ENCODE measurements at places on chromosomes 7 and 10.

DNA sequence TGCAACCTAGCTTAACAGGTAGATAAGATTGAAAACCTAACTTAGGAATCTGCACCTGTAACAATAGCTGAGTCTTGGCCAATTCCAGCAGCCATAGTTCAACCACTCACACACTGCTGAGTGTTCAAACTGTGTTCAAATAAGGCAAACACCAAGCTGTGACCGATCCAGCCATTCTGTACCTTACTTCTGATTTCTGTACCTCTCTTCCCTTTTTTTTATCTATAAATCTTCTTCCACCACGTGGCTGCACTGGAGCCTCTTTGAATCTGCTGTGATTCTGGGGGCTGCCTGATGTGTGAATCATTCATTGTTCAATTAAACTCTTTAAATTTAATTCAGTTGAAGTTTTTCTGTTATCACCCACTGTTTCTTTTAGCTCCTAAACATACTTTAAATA is 15.7 kb upstream of the FOXL3 start:
- no peak for DNase-seq

- no peak for DNase-seq
Measured at GRCh38 chr10:18400906-18401245, 250.5 kb downstream of the NSUN6 start.

GRCh38 chr7:51103718-51104117 is 212.9 kb downstream of the COBL start:
- no peak for DNase-seq

DNA sequence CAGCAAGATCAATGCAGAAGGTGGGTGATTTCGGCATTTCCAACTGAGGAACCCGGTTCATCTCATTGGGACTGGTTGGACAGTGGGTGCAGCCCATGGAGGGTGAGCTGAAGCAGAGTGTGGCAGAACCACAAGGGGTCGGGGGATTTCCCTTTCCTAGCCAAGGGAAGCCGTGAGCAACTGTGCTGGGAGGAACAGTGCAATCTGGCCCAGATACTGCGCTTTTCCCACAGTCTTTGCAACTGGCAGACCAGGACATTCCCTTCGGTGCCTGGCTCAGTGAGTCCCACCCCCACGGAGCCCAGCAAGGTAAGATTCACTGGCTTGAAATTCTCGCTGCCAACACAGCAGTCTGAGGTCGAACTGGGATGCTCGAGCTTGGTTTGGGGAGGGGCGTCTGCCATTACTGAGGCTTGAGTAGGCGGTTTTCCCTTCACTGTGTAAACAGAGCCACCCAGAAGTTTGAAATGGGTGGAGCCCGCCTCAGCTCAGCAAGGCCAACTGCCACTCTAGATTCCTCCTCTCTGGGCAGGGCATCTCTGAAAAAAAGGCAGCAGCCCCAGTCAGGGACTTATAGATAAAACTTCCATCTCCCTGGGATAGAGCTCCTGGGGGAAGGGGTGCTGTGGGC is 58.6 kb upstream of the SLC26A5 start:
- no peak for DNase-seq

DNA sequence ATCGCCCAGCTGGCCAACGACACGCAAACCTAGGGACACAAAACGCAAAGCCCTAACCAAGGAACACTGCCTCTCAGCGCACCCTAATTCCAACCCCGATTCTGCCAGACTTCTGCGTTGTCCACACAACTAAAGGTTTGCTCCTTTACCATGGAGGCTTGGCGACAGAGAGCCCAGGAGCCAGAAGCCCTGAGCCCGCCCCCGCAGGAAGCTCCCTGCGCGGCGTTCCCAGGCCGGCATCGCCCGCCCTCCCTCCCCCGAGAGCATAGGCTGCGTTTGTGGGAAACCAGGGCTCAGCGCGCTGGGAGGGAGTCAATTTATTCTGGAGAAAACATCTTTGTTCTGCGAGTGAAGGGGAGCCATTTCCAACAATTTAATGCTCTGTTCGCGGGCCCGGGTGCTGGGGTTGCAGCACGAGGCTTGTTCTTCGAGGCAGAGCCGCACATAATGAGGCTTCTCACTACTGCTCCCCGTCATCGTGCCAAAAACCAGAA is 103.9 kb downstream of the GRID1 start:
- no peak for DNase-seq

DNA sequence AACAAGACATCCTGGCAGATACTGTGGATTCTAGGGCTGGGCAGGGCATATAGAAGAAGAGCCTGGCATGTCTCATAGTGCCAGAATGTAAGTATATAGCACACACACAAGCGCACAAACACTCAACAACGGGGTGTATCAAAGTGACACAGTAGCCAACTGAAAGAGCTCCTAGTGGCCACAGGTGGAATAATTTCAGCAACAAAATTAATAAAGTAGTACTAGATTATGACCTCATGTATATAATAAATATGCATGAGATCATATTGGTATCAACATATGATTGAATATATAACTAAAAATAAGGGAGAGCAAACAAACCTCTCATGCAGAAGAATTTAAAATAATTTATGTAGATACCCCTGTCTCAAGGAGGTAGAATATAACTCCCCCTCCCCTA is 72.4 kb upstream of the CXCL12 start:
- DNase-seq = no peak

GRCh38 chr7:290554-291372 is 793 bp downstream of the FOXL3 start:
- no peak for DNase-seq

GRCh38 chr7:139036901-139037300 is 1.1 kb upstream of the ZC3HAV1L start:
- DNase-seq = no peak

- no peak for DNase-seq
Measured at GRCh38 chr10:125217990-125218675, 57.8 kb upstream of the CTBP2 start.

DNA sequence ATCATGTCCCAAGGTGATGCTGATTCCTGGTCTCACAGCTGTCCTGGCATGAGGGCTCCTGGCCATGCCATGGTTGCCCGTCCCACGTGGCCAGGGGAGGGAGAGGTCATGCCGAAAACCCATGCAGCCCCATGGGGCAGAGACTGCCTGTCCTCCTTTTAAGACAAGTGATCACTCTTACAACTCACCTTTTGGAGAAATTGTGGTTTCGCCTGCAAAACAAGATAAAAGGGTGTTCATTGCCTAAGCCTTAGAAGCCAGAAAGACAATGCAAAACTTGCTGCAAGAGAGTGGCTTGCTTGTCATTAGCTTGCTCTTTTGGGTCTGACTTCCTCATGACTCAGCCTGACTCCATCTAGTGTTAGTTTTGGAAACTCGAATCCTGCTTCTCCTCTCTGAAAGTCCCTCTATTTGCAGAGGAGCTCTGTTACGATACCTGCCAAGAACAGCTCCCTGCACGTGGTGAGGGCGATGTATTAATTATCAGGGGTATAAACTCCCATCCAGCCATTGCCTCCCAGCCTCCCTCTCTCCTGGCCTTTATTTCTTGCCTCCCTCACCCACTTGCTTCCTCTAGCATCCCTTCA is 26.7 kb downstream of the TMEM273 start:
- no peak for DNase-seq

DNA sequence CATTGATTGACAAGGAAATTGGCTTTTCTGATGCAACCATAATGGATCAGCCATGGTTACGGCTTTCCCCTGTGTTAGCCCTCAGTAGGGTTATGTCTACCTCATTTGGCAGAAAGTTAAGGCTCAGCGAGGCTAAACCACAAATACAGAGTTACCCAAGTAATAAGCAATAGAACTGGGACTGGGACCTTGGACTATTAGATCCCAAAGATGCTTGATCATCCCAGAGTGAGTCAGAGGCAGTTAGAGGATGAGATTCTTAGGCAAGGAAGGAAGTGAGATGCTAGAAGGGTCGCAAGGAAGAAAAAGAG is 401.4 kb downstream of the TNS3 start:
- no peak for DNase-seq

GRCh38 chr7:36280840-36281812 is 108.5 kb upstream of the ANLN start:
- no peak for DNase-seq

DNA sequence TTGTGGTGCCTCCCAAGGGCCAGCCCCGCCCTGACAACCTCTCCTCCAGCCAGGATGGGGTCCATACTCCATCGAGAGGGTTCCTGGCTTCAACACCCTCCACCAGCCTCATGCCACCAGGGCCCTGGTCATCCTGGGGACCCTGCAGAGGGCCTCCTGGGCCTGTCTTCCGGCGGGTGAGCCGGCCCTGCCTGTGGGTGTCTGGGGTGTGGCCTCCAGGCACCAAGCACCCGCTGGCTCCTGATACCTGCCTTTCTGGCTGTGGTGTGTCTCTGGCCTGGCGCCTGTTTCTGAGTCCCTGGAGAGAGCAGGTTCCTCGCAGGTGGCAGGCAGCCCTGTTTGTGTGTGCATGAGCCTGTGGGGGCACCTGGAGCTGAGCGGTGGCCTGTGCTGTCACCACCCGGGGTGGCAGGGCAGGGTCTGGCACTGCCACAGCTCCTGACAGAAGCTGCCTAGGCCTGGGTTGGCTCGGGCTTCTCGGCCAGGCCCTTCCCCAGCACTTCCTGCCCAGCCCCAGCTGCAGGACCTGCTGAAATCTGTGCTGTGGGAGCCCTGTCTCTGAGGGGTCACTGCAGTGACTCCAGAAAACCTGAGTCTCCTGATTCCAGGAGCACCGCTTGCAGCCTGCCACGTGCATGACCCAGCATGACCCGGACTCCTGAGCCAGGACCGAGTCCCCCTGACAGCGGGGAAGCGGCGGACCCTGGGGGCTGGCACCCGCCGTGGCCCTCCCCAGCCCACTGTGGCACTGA is 18.4 kb downstream of the ADAM8 start:
- peak; percentile 46 for DNase-seq
